ENCODE measurements at places on chromosomes 5 and 9. TPM values are rescaled to one million over a fixed set of nuclear protein-coding genes. Genes with fewer than 3 reads are reported as not detected.

PCDHA1 gene
- total RNA-seq, result not detected

GRIA1 gene
- total RNA-seq, result 4.2 TPM

PCDHA6 gene
- total RNA-seq, result 2.7 TPM

NUTM2G gene
- not detected for total RNA-seq

TAF11L5 gene
- total RNA-seq, result not detected

FCN1 gene
- total RNA-seq, result not detected

DNA sequence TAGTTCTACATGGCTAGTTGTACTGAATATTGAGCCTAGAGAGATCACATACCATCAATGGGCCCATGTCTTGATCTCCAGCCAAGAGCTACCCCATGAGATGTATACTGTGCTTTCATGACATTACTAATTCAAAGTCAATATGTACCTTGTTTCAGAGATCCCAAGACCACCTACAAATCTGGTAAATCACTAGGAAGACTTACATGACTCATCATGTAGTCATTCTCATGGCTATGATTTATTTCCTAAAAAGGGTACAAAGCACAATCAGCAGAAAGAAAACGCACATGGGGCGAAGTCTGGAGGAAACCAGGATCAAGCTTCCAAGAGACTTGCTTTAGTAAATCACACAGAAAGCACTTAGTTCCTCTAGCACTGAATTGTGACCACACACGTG lies 103.0 kb downstream of the PCSK5 start:
- DNase-seq, result peak; percentile 65

GRCh38 chr5:54215233-54215736 lies 95.1 kb downstream of the ARL15 start:
- DNase-seq, result no peak

GRCh38 chr5:148781766-148782165 lies 44.6 kb upstream of the ADRB2 start:
- DNase-seq, result no peak

GRCh38 chr5:171906066-171906570 lies 100.3 kb downstream of the FBXW11 start:
- no peak for DNase-seq

GRCh38 chr5:10474521-10475075 lies 32.9 kb downstream of the ROPN1L start:
- peak; percentile 80 for DNase-seq

DNA sequence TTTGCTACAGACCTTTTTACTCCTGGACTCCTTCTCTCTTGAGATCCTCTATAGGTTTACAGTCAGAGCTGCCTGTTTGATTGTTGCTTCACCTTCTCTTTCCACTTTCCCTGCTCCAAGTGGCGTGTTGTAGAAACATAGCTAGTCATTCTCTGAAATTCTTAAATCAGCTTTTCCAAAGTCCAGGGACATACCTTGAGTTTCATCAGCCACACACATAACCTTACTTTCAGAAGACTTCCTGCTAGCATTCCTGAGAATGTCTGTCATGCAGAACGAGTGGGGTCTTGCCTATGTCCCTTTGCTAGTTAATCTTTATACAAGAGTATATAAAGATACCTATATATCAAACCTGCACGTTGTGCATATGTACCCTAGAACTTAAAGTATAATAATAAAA lies 230.3 kb upstream of the ZNF462 start:
- DNase-seq, result no peak

DNA sequence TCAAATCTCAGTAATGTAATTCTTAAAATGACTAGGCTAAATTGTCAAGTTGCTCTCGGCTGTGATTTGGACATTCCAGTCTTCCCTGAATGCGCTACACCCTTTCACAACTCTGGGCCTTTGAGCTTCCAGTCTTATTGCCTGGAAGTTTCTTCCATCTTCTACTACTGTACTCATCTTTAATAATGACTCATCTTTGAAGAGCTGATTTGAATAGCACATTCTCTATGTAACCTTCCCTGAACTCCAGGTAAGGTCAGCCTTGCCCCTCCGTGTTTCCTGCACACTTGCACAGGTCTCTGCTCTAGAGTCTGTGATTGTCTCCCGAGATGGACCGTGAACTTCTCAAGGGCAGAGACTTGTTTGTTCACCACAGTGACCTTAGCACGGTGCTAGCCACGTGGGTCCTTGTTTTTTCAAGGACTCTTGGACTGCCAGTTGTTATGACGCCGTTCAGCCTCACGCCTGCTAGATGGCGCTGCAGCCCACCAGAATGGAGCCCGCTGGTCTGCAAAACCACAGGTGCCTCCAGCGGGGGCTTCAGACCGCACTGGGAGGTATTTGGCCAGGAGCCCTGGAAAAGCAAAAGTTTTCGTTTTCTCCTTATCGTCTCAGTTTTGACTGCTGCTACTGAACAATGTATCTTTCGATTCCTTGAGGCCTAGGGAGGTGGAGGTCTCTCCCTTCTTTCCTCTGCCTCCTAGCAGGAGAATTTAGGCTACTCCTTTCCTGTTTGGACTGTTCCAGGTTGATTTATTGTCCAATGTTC lies 44.4 kb downstream of the SEC61B start:
- peak; percentile 56 for DNase-seq

GRCh38 chr9:127989094-127989493 lies 8.3 kb upstream of the EEIG1 start:
- DNase-seq, result no peak

- peak; percentile 70 for DNase-seq
These were observed 156.3 kb downstream of the HMHB1 start for GRCh38 chr5:143968071-143968878.

DNA sequence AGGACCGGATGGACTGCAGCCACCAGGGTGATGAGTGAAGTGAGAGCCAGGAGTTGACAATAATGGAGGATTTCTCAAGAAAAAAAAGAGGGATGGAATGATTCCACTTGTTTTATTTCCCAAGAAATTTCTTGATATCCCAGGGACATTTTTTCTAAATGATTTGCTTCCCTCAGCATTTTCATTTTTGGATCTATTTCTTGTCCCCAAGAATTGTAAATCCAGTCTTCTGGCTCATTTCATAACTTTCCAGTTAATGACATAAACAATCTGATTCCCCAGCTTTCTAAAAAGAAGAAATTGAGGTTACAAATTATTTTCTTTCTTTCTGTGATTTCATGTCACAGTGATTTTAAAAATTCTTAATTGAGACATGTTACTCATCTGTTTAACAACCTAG lies 446.5 kb downstream of the PRR16 start:
- no peak for DNase-seq

DNA sequence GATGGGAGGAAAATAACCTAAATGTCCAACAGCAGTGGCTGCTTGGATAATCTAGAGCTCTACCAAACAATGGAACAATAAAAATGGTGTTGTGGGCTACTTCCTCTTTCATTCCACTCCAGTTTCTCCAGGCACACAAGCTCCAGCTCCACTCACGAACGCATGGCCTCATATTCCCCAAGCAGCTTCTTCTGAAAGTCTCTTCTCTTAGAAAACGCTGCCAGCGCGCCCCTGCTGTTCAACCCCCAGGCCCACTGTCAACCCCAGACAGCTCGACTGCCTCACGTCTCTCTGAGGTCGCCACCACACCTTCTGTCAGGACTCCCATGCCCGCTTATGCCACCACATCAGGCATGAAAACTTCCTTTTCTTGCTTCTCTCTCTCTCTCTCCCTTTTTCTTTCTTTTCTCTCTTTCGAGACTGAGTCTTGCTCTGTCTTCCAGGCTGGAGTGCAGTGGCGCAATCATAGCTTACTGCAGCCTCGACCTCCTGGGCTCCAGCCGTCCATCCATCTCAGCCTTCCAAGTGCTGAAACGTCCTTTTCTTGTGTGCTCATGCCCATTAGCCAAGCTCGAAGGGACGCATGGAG lies 16.2 kb downstream of the OR2V2 start:
- DNase-seq, result no peak

DNA sequence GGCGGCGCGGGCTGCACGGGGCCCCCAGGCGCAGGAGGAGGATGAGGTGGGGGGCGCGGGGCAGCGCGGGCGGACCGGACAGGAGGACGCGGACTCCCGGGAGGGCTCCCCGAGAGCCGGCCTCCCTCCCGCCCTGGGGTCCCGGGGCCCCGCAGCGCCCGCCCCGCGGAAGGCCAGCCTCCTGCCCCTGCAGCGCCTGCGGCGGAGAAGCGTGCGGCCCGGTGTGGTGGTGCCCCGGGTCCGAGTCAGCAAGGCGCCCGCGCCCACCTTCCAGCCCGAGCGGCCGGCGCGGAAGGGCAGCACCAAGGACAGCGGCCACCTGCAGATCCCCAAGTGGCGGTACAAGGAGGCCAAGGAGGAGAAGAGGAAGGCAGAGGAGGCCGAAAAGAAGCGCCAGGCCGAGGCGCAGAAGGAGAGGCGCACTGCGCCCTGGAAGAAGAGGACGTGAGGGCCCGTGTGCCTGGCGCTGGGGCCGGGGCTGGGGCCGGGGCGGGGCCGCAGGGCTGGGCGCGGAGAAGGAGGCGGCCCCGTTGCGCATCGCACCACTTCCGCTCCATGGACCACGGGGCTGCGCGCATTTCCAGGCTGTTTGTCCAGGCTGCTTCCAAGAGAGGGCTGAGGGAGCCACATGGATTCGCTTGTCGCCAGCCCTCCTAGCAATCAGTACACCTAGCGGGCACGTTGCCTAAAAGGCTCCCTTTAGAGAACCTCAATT lies 86.0 kb downstream of the ANKRD33B start:
- DNase-seq, result no peak

GRCh38 chr5:175714479-175715085 lies 56.7 kb downstream of the HRH2 start:
- no peak for DNase-seq

- DNase-seq, result no peak
These were observed 183.8 kb downstream of the CDH12 start for GRCh38 chr5:22669345-22669744.

- DNase-seq, result peak; percentile 24
These were observed 71.5 kb downstream of the INVS start for GRCh38 chr9:100170556-100170955.

DNA sequence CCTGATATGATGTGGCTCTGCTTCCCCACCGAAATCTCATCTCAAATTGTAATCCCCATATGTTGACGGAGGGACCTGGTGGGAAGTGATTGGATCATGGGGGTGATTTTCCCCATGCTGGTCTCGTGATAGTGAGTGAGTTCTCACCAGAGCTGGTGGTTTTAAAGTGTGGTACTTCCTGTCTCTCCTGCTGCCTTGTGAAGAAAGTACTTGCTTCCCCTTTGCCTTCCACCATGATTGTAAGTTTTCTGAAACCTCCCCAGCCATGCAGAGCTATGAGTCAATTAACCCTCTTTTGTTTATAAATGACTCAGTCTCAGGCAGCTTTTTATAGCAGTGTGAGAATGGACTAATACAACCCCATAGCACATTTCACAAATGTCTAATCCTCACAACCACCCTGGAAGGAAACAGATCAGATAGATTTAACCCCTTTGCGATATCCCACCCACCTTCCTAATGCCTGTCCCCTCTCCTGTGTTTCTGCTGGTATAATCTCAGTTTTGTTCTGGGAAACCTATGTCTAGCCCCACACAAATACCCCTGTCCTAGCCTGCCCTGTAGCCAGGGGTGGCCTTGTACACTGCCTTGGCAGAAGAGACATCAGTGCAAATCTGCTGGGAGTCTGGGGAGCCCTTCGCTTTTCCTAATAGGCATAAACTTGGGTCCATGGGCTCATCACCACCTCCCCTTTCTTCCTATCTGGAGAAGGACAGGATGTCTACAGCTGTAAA lies 157.0 kb upstream of the RAI14 start:
- DNase-seq, result peak; percentile 83

- no peak for DNase-seq
These were observed 943.1 kb downstream of the NR2F1-AS1 start for GRCh38 chr5:92637960-92638359.

DNA sequence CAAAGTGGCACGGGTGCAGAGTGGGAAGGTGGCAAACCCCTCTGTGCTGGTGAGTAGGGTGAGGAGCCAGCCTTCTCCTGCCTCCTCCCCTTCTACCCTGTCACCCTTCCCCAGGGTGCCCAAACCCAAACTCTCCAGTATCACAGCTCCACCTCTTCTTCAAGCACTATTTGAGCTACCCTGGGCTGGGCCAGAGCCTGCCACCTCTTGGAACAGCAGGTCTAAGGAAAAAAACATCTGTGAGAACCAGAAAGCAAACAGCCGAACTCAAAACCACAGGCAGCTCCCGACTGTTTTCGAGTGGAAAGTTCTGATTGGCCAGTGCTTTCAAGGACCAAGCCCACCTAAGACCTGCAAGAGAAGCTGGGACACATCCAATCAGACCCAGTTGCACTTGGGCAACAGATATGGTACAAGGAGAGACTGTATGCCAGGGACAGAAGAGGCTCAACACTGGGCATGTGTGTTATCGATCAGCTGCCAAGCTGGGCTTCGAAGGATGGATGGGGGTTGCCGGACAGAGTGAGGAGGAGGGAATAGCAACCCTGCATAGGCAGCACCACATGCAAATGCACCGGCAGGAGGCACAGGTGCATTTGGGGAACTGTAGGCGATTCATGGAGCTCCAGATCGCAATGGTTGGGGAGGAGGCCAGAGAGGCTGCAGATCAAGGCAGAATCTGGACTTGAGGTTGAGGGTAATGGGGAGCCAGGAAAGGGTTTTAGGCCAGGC lies 19.7 kb downstream of the ACSL6 start:
- DNase-seq, result no peak

All from astrocyte (in vitro differentiated cells and primary cell).